Ascending aorta (tissue), 2 donors: ENCODE measurements at places on chromosomes 13 and 19. TPM values are rescaled to one million over a fixed set of nuclear protein-coding genes. Genes with fewer than 3 reads are reported as not detected.

Gene RUBCNL
- total RNA-seq = 2.4 TPM

Gene GDF15
- total RNA-seq = 8.5 TPM

Gene PRRG2
- total RNA-seq = not detected

DNA sequence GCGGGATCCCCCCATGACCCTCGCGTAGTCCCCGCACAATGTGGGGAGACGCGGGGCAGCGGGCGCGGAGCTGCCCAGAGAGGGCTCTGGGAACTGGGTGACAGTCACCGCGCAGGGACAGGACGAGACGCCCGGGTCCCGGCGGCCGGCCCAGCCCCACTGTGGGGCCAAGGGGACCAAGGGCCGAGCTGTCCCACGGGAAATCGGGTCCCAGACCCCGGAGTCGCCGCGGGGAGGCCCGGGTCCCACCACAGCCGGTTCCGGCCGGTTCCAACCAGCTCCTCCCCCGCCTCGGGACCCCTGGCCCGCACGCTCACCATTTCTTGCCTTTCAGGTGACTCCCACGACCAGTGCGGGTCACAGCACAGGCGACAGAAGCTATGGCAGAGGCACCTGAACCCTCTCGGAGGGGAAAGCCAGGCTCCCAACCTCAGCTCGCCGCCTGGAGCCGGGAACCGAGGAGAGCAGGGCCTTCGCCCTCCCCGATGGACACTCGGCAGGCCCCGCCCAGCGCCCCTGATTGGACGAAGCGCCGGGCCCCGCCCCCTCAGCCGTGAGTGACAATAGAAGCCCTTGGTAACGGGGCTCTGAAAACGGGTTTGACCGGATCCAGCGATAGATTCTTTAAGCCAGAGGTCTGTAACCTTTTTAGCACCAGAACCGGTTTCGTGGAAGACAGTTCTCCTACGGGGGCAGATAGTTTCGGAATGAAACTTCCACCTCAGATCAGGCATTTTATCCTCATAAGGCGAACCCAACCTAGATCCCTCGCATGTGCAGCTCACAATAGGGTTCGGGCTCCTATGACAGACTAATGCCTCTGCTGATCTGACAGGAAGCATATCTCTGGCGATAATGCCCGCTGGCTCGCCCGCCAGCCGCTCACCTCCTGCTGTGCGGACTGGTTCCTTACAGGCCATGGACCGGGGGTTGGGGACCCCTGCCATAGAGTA lies at the start of gene ZNF433:
ZNF433 (minus strand) TSS at position 460 of the 953 bp plus-strand sequence; CDS start at position 320, 140 bp downstream.
- peak within 1 kb of the TSS; percentile 74 for H3K4me3 ChIP-seq
- peak; percentile 97 for DNase-seq
- no peaks in the 10 kb centered on the region for H3K27me3 ChIP-seq
- H3K27ac ChIP-seq = peak within 1 kb of the TSS; percentile 84
- H3K4me1 ChIP-seq = peaks cover 5% of the 10 kb centered on the region
- no peaks in the 10 kb centered on the region for H3K36me3 ChIP-seq

DNA sequence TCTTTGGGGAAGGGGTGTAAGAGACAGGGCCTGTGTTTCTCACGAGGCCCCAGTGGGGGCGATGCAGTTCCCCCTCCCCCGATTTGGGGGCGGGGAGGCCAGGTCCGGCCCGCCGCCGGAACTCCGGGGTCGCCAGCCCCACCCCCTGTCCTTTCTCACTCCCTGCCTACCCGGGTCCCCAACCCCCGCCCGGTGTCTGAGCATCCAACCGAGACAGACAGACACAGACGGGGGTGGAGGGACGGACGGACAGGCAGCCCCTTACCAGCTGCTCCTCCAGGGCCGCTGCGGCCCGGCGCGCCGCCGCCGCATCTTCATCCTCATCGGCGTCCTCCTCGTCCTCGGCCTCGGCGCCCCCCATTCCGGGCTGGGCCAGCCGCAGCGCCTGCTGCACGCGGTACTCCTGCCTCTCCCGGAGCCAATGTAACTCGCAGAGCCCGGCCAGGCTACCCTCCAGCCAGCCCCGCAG lies 397 bp downstream of the DACT3 start:
- H3K4me1 ChIP-seq = peaks cover 9% of the 10 kb centered on the region
- no peak for DNase-seq
- H3K27me3 ChIP-seq = no peaks in the 10 kb centered on the region
- peak overlapping the region; percentile 70 for H3K4me3 ChIP-seq
- peak overlapping the region; percentile 96 for H3K27ac ChIP-seq

Gene NCAN
- not detected for total RNA-seq

DNA sequence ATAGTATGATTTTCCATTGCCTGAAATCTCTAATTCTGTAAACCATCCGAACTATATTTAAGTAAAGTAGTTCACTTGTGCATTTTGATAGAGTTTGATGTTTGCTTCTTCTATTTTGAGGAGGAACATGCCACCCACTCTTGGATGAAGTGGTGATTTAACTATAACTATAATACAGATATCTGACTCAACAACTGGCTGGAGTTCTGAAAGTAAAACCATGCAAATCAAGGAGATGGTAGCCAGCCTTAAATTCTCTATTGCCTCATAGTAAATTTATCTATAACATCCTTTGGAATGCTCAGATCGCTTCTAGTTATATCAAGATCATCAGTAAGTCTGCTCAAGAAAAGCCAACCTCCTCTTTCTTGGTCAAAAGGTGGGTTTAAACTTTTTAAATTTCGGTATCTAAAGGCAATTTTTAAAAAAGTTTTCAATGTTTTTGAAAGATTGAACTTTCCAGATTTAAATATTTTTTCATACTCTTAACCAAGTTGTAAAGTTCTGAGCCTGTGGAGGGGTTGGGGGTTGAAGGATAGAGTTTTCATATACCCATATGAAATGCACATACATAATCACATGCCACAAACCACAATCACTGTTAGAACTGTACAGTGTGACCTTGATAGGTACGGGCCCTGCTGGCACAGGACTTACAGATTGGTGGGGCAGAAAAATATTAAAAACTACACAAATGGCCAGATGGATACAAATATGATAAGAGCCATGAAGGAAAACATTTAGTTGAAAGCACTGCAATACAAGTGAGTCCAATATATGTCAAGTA lies 90.5 kb upstream of the RFC3 start:
- DNase-seq = no peak
- no peak overlapping the region for H3K27ac ChIP-seq
- no peaks in the 10 kb centered on the region for H3K36me3 ChIP-seq
- H3K4me3 ChIP-seq = no peak overlapping the region
- H3K4me1 ChIP-seq = peaks cover 10% of the 10 kb centered on the region

- H3K27ac ChIP-seq = no peak overlapping the region
- no peak overlapping the region for H3K4me3 ChIP-seq
- no peaks in the 10 kb centered on the region for H3K36me3 ChIP-seq
- no peaks in the 10 kb centered on the region for H3K27me3 ChIP-seq
- no peak for DNase-seq
These were observed 121.6 kb downstream of the CYSLTR2 start for GRCh38 chr13:48775285-48775684.

GRCh38 chr13:100917011-100917410 lies 242.4 kb upstream of the TMTC4 start:
- no peaks in the 10 kb centered on the region for H3K27me3 ChIP-seq
- H3K36me3 ChIP-seq = no peaks in the 10 kb centered on the region
- no peak overlapping the region for H3K4me3 ChIP-seq
- H3K4me1 ChIP-seq = no peaks in the 10 kb centered on the region

Gene LILRB3
- 38.2 TPM for total RNA-seq

DNA sequence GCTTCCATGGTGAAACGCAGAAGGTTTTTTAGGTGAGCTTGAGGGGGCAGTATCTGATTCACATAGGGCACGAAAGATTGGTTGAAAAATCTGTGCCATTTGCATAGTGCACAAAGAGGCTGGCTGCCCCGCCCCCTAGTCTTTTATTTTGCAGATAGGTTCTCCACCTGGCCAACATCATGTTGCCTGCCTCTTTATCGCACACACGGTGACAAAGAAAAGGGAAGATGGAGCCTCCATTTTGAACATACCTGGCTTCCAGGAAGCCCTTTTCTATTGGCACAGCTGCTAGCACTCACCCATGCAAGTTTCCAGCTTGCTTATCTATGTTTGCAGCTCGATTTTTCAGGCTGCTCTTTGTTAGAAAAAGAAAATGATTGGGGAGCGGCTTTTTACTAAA lies 316.2 kb upstream of the KLHL1 start:
- DNase-seq = no peak
- no peak overlapping the region for H3K27ac ChIP-seq
- no peak overlapping the region for H3K4me3 ChIP-seq

Gene ZNF177
- total RNA-seq = not detected

Gene CRLF1
- total RNA-seq = 638 TPM

GRCh38 chr13:107031716-107032115 lies 463.8 kb upstream of the ARGLU1 start:
- H3K36me3 ChIP-seq = no peaks in the 10 kb centered on the region
- no peak overlapping the region for H3K4me3 ChIP-seq
- H3K27me3 ChIP-seq = no peaks in the 10 kb centered on the region

- peaks cover 16% of the 10 kb centered on the region for H3K27me3 ChIP-seq
- no peaks in the 10 kb centered on the region for H3K4me1 ChIP-seq
- H3K36me3 ChIP-seq = no peaks in the 10 kb centered on the region
- no peak overlapping the region for H3K4me3 ChIP-seq
- DNase-seq = no peak
These were observed 1.8 kb upstream of the NOVA2 start for GRCh38 chr19:45975306-45976070.

Gene SLC25A30
- total RNA-seq = 1.9 TPM

- no peaks in the 10 kb centered on the region for H3K4me1 ChIP-seq
- no peaks in the 10 kb centered on the region for H3K27me3 ChIP-seq
- DNase-seq = no peak
- H3K27ac ChIP-seq = no peak overlapping the region
These were observed 20.1 kb upstream of the RAB20 start for GRCh38 chr13:110581506-110582185.

GRCh38 chr13:79401259-79402070 lies 4.6 kb downstream of the RBM26 start:
- H3K27me3 ChIP-seq = no peaks in the 10 kb centered on the region
- peaks cover 17% of the 10 kb centered on the region for H3K36me3 ChIP-seq
- peaks cover 32% of the 10 kb centered on the region for H3K4me1 ChIP-seq
- no peak for DNase-seq

GRCh38 chr13:107586216-107586615 lies 629.1 kb downstream of the LIG4 start:
- no peak overlapping the region for H3K4me3 ChIP-seq
- no peaks in the 10 kb centered on the region for H3K27me3 ChIP-seq
- no peaks in the 10 kb centered on the region for H3K4me1 ChIP-seq
- no peak overlapping the region for H3K27ac ChIP-seq
- no peak for DNase-seq
- H3K36me3 ChIP-seq = no peaks in the 10 kb centered on the region

Gene LGALS14
- total RNA-seq = not detected

DNA sequence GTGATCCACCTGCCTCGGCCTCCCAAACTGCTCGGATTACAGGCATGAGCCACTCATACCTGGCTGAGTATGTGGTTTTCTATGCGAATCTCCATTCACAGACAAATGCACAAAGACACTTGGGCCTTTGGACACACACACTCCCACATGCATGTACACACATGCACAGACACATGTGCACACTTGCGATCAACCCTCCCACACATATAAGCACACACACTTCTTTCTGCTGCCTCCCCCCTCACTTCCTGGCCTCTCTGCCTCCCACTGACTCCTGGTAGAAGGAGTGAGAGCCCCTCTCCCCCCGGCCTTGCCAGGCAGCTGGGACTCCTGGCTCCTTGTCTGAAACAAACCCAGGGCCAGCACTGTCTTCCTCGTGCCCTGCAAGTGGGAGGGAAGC lies 29.3 kb upstream of the PLEKHF1 start:
- no peaks in the 10 kb centered on the region for H3K27me3 ChIP-seq
- H3K4me1 ChIP-seq = no peaks in the 10 kb centered on the region
- no peak overlapping the region for H3K27ac ChIP-seq
- no peaks in the 10 kb centered on the region for H3K36me3 ChIP-seq
- H3K4me3 ChIP-seq = no peak overlapping the region

GRCh38 chr13:25867038-25867437 lies 184.8 kb downstream of the SHISA2 start:
- no peak overlapping the region for H3K4me3 ChIP-seq

- H3K27me3 ChIP-seq = no peaks in the 10 kb centered on the region
- no peak for DNase-seq
- no peaks in the 10 kb centered on the region for H3K36me3 ChIP-seq
- no peak overlapping the region for H3K27ac ChIP-seq
- H3K4me1 ChIP-seq = no peaks in the 10 kb centered on the region
These were observed 265.6 kb downstream of the TDRD3 start for GRCh38 chr13:60662595-60662994.

DNA sequence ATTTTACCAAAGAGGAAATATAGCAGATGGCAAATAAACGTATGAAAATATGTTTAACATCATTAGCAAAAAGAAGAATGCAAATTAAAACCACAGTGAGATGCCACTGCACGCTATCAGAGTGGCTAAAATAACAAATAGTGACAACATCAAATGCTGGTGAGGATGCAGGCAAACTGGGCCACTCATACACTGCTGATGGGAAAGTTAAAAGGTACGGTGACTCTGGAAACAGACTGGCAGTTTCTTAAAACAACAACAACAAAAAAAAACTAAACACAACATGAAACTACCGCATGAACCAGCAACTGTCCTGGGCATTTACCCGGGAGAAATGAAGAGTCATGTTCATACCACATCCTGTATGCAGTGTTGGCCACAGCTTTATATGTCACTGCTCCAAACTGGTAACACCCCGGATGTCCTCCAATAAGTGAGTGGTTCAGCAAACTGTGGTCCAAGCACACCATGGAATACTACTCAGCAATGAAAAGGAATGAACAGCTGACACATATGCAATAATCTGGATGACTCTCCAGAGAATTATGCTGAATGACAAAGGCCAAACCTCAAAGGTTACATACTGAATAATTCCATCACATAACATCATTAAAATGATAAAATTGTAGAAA lies 22.3 kb downstream of the EPS15L1 start:
- no peaks in the 10 kb centered on the region for H3K36me3 ChIP-seq
- no peaks in the 10 kb centered on the region for H3K27me3 ChIP-seq
- peaks cover 5% of the 10 kb centered on the region for H3K4me1 ChIP-seq
- no peak for DNase-seq
- no peak overlapping the region for H3K27ac ChIP-seq
- H3K4me3 ChIP-seq = no peak overlapping the region

GRCh38 chr19:18093439-18094161 lies 4.0 kb upstream of the MAST3 start:
- no peaks in the 10 kb centered on the region for H3K36me3 ChIP-seq

GRCh38 chr19:47142779-47143178 lies 12.1 kb downstream of the SAE1 start:
- no peak overlapping the region for H3K27ac ChIP-seq
- H3K36me3 ChIP-seq = peaks cover 18% of the 10 kb centered on the region
- no peak overlapping the region for H3K4me3 ChIP-seq
- DNase-seq = no peak
- H3K4me1 ChIP-seq = no peaks in the 10 kb centered on the region

Gene IGFL1
- total RNA-seq = not detected

Gene LRRC63
- total RNA-seq = not detected

GRCh38 chr19:21138130-21138529 lies 3.7 kb upstream of the ZNF431 start:
- no peak overlapping the region for H3K4me3 ChIP-seq
- peaks cover 5% of the 10 kb centered on the region for H3K4me1 ChIP-seq
- no peaks in the 10 kb centered on the region for H3K27me3 ChIP-seq
- no peaks in the 10 kb centered on the region for H3K36me3 ChIP-seq
- no peak overlapping the region for H3K27ac ChIP-seq
